ENCODE measurements at places on chromosomes 13 and 19.

GRCh38 chr19:6925801-6926751 is 38.7 kb downstream of the ADGRE1 start:
- peak; percentile 44 for DNase-seq

GRCh38 chr19:51779181-51779580 is 15.8 kb upstream of the FPR3 start:
- no peak for DNase-seq

GRCh38 chr13:39209731-39210531 is 171.7 kb downstream of the NHLRC3 start:
- no peak for DNase-seq

- no peak for DNase-seq
Observed at GRCh38 chr19:2743099-2743498, 3.3 kb upstream of the SLC39A3 start.

DNA sequence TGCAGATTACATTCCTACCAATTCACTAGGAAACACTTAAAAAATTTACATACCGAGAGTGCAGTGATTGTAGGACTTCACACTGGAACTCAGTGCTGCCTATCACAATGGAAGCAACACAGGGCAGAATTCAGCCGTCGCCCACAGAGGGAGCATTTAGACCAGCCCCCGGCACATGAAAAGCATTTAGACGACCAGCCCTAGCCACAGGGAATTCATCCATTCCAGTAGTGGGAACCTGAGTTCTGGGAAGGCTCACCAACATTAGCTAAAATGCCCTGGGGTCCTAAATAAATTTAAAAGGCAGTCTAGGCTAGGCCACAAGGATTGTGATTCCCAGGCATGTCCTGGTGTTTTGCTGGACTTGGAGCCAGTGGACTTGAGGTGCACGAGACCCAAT is 155.2 kb downstream of the LIG4 start:
- DNase-seq: no peak

DNA sequence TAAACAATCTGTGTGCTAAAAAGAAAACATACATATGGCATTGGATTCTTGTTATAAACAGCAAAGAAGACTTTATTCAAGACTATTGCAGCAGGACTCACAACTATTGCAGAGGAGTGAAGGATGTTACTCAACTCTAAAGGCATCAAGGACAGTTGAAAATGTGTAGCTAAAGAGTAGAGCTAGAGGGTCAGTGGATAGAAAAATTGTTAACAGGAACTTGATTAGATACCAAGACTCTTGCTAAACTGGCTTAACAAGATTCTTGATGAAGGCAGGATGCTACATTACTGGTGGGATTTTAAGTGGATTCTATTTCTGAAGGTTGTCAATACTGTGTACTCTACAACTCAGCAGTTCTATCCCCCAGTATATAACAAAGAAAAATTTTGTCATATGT is 1183.3 kb downstream of the SLITRK1 start:
- no peak for DNase-seq

DNA sequence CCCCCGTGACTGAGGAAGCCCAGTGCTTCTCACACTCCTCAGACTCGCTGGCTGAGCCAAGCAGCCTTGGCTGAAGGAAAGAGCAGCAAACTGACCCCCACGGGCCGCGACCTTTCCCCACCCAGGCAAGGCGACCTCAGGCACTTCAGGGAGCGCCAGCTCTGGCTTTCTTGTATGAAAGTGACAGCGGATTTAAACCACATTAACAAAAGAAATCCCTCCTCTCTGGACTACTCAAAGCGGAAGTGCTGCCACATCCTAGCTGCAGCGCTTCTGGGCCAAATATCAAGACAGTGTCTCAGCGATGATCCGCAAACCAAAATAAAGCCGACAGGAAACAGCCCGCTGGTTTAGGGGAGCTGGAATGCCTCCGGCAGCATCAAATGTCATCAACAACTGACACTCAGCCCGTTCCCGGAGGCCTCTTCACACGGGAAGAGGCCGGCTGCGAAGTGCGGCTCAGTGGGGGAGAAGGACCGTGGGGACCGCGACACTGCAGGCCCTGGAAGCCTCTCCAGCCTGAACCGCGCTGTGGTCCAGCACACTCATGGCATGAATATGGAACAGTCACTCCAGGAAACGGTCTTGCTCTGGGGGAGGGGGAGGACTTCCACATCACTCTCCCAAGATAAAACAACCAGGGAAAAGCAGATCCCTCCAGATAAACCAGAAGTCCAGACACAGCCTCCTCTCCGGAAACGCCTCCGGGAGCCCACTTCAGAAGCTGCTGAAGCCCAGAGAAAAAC is 1.4 kb downstream of the RASA3 start:
- no peak for DNase-seq

GRCh38 chr19:19420570-19421298 is 15.3 kb downstream of the GATAD2A start:
- no peak for DNase-seq

DNA sequence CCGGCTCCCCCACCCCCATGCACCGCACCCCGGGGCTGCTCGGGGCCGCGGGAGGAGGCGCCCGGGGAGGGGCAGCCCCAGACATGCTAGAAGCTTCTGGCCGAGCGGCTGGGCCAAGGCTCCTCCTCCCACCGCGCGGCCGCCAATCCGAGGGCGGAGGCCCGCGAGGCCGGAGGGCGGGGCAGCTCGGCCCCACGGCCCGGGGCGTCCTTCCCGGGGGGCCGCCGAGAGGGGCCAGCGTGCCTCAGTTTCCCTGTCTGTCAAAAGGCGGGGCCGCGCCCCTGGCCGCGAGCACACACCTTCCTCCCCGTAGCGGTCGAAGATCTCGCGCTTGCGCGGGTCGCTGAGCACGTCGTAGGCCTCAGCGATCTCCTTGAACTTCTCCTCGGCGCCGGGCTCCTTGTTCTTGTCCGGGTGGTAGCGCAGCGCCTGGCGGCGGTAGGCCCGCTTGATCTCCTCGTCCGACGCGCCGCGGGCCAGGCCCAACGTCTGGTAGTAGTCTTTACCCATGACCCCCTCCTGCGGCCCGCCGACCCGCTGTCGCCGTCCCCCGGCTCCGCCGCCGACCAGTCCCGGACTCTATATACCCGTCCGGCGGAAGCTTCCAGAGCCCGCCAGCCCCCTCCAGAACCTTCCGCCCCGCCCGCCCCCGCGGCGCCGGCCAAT is at the start of gene DNAJB1:
Gene DNAJB1 (minus strand): TSS at position 558 of the 666 bp plus-strand sequence. CDS start 48 bp downstream, at position 510.
- peak; percentile 74 for DNase-seq

- no peak for DNase-seq
Observed at GRCh38 chr19:495402-496111, 729 bp upstream of the MADCAM1 start.

DNA sequence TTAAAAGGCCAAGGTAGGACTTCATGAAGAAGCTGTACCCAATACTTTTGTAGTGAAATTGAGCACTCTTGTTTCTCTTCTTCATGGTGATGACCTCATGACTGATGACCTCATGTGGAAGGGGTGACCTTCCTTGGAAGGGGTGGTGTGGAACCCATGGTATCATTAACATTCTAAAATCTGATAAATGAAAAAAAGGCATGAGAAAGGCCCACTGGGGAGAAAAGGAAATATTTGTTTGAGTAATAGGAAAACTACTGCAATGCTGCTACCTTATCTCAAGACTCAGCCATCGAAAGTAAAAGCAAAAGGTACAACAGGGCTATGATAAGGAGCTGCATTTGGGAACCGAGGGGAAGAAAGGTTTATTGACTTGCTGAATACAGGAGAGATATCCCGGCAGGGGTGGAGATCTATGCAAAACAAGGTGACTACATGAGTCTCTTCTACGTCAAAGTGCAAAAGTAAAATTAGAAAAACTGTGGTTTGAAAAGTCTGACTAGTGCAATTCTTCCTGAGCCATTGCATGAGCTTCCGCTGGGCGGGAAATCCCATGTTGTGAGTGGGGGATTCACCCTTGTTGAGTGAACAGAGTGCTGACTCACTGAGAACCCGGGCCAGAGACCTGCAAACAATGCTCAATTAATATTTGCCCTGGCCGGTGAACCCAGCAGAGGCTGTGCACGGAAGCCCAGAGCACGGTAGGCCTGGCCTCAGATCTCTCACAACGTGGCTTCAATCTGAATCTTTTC is 138.9 kb upstream of the RFC3 start:
- no peak for DNase-seq

DNA sequence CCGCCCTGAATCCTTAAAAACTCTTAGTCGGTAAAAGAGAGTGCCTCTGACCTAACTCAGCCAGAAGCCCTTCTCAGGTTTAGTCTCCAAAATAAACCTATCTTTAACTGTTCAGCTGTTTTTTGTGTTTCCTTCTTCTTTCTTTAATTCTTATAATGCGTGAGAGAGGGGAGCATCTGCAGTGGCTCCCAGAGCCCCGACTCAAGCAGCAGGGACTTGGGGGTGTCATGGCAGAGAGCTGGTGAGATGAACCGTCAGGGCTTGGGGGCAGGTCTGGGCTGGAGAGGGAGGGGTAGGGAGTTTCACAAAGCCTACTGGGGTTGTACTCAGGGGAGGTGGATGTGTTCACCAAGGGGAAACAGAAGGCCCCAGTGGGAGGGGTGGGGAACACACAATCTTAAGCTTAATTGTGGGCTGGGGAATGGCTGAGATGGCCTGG is 16.8 kb upstream of the SIGLEC6 start:
- no peak for DNase-seq

DNA sequence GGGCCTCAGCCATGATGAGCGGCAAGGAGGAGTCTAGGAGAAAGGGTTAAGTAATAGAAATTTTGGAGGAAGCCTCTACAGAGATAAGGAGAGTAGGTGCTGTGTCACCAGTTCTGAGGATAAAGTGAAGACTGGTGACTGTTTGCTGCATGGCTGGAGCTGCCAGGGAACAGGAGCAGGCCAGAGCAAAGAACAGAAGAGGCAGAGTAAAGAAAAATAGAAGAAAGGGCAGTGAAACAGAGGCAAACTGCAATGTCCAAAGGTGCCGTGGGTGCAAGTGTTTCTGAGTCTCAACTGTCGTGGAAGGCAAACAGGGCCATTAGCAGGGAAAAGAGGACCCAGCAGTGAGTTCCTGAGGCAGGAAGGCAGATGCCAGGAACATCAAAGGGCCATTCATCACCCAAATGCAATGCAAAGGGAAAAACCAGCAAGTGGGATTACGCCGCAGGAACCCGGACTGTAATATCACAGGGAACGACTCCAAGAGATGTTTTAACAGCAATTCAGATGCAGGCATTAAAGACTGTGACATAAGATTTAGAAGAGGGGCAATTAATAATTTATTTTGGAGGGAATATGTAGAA is 318.3 kb downstream of the FOXO1 start:
- no peak for DNase-seq

DNA sequence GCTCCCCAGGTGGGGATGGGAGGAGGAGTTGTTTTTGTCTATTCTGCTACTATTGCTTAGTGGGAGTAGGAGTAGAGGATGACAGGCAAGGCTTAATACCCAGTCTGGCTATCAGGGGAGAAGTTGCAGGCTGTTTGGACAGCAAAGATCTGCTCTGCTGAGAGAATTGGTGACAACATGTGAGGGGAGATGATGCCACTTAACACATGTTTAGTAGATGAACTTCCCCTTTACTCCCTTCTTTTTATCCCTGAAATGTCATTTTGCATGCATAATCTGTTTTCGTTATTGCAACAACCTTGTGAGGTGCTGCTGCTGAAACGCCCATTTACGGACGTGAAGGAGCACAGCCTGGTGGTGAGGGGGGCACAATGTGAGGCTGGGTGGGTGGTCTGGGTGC is 3.0 kb upstream of the CYP4F12 start:
- DNase-seq: no peak

DNA sequence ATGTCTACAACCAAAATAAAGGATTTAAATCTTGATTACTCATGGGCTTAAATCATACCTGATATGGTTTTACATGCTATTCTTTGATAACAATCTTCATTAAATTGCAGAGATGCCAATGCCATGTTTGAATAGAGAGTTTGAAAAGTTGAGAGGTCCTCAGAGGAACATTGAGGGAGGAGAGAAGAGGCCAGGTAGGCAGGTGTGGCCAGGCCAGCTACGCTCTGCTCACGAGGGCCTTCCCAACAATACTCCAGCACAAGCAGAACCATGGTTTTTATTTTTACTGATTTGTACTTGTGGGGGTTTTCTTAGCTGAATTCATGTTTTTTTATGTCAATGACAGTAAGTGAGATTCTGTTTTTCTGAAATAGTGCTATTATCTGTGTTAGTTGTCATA is 158.1 kb upstream of the RFC3 start:
- DNase-seq: no peak

DNA sequence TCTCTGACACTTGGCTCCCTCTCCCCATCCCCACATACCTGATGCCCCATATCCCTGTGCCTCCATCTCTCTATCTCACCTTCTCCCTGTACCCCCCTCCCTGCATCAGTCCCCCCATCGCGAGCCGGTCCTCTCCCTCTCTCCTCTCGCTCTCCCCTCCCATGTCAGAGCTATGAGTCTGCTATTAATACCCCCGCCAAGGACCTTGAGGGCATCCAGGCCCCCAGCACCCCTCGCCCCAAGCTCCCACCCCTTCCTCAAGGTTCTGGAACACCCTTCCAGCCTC is 1.6 kb downstream of the GRIN2D start:
- DNase-seq: no peak

DNA sequence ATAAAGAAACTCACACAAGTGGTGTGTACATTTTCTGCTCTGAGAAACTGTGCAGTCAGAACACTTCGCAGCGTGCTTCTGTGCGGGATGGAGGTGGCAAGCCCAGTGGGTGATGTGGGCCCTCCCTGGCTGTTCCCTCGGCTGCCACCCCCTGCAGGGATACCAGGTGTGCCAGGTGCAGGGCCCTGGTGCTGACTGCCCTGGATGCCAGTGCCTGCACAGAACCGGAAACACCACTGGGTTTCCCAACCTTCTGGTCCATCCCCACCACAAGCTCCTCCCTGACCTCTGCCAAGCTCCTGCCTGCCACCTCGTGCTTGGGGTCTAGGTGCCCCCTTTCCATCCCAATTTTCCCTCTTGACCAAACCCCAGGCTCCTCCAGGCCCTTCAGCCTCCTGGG is 81.9 kb upstream of the MCF2L start:
- no peak for DNase-seq

GRCh38 chr13:91725646-91726045 is 327.2 kb downstream of the GPC5 start:
- no peak for DNase-seq

DNA sequence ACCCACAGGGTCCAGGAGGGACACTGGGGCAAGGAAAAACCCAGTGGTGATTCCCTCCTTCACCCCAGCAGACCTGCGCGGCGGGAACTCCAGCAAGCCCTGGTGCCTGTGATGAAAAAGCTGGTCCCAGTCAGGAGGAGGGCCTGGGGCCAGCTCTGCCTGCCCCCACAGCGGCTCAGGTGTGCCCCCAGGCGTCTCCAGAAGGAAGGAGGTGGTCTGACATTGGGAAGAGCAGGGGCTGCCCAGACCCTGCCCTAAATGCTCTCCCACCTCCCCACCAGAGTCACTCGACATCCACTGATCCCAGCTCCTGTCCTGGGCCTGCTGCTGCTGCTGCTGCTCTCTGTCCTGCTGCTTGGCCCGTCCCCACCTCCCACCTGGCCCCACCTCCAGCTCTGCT is 6.2 kb downstream of the PTH2 start:
- no peak for DNase-seq

GRCh38 chr13:110443622-110444225 is 117.8 kb downstream of the RAB20 start:
- DNase-seq: no peak

DNA sequence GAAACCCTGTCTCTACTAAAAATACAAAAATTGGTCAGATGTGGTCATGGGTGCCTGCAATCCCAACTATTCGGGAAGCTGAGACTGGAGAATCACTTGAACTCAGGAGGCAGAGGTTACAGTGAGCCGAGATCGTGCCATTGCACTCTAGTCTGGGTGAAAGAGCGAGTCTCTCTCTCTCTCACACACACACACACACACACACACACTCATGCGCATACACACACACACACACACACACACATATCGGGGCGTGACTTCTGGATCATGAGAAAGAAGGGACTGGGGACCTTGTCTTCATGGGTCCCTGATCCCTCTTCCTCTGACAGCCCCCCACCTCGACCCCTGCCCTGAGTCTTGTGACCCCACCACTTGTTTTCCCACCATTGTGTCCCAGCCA is 11.8 kb upstream of the SDHAF1 start:
- no peak for DNase-seq

All from LoVo (cell line).